Activated CD8-positive, alpha-beta memory T cell treated with anti-CD3 and anti-CD28 coated beads for 1 hour (primary cell): ENCODE measurements at places on chromosomes 2 and 18.

- no peak for DNase-seq
Observed at GRCh38 chr2:169106563-169107545, 37.5 kb downstream of the DHRS9 start.

- no peak for DNase-seq
Observed at GRCh38 chr2:218472988-218473387, 54.1 kb downstream of the VIL1 start.

- DNase-seq = no peak
Observed at GRCh38 chr2:69020496-69021426, 7.8 kb downstream of the ANTXR1 start.

GRCh38 chr2:214322662-214323061 lies 88.2 kb upstream of the VWC2L start:
- DNase-seq = no peak

DNA sequence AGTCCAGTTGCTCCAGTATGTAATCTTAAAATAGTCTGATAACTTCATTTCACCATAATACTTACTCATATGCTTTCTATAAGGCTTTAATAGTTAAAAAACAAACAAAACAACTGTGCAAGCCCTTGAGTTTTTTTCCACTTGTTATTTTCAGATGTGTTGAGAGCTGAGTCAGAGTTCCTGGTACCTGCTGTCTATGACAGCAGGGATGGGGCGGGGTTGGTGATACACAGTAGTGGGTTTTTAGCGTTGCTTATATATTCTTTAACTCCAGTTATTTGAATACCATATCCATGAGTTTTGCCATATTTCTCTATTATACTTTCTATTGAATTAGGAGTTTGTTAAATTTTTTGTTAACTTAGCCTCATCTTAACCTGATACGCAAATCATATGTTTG lies 5.0 kb downstream of the NAPG start:
- no peak for DNase-seq

- no peak for DNase-seq
Observed at GRCh38 chr2:145654746-145655145, 1134.8 kb upstream of the ZEB2 start.

- DNase-seq = no peak
Observed at GRCh38 chr18:53142005-53142404, 802.0 kb downstream of the DCC start.

GRCh38 chr2:129061069-129061768 lies 742.6 kb upstream of the HS6ST1 start:
- no peak for DNase-seq

DNA sequence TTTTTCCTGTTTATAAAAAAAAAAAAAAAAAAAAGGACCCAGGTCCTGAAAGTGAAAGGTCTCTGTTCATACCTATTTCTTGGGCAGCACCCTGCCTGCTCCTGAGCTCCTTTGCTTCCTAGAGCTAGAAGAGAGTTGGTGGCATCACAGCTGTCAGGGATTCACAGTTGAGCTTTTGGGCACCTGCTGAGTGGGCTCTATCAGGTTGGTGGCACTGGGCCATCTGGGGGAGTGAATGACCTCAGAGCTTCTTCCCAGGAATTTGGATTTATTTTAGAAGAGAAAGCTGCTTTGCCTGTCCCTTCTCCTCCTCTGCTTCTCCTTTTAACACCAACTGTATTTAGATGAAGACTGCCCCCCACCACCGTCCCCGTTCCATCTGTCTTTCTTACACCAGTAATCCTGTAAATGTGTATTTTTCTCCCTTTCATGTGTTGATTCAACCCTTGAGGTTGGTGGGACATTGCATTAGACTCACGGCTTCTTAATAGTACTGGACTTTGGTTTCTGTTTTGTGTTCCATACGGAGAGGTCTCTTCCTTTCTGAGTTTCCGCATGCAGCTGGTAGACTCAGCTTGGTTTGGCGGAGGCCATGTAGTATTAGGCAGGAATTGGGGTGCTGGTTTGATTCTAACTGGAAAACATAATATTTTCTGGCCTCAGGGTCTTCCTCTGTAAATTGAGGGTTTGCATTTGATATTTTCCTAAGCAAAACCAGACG lies 7.6 kb upstream of the MGAT5 start:
- no peak for DNase-seq

GRCh38 chr18:73908323-73908722 lies 239.3 kb downstream of the FBXO15 start:
- DNase-seq = no peak

DNA sequence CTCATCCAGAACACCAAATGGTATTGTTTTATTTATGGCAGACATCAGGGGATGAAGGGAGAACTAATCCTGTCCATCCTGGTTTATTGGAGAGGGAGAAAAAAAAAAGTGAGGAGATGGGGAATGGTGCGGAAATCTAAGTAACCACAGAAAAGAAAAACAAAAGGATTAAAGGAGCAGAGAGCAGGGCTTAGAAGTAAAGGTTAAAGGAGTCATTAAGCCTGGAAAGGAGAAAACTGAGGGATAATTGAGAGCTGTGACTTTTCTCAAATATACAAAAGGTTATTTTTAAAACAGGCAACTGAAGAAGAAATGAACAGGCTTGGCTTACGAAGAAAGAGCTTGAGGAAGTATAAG lies 127.2 kb upstream of the PPP1CB start:
- no peak for DNase-seq

DNA sequence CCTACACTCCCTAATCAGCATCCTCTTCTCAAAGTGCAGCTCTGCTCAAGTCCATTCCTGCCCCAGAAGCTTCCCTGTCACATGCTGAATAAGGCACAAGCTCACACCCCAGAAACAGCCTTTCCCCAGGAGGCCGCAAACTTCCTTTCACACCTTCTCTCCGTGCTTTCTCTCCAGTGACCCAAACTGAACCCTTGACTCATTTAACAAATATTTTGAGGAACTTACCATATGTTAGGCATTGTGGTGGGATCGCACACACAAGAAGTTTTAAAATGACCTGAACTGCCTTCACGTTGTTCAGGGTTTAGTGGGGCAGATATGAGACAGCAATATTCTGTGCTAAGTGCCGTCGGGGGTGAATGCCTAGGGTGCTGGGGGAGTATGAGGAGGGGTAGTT lies 161.3 kb downstream of the INSIG2 start:
- DNase-seq = no peak

DNA sequence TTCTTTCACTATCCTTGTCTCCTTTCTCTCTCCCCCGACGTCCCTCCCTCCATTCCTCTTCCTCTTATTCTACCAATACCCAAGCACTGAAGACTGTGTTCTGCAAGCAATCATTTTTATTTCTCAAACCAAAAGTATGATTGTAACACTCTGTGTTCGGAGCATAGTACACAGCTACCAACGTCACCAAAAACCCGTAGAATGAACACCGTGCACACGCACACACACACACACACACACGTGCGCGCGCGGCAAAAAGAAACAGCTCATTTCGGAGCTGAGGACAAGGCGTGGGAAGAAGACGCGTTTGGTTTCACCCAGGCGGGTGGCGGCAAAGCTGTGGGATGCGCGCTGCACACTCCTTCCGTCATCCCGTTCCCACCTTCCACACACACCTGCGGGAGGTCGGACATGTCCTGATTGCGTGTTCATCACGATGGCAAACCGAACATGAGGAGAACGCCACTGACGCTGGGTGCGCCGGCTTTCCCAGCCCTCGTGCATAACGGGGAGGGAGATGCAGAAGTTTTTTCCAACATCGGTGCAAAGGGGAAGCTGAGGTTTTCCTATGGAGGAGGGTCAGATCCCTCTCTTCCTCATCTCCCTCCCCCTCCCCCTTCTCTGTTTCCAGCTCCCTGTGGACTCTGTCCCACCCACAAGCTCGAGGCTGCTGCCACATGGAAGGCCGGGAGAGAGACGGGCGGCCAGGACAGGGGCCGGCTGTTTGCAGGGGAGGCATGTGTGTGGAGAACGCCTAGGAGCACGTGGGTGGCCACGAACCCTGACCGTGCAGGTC lies 20.4 kb downstream of the MBP start:
- DNase-seq = no peak

DNA sequence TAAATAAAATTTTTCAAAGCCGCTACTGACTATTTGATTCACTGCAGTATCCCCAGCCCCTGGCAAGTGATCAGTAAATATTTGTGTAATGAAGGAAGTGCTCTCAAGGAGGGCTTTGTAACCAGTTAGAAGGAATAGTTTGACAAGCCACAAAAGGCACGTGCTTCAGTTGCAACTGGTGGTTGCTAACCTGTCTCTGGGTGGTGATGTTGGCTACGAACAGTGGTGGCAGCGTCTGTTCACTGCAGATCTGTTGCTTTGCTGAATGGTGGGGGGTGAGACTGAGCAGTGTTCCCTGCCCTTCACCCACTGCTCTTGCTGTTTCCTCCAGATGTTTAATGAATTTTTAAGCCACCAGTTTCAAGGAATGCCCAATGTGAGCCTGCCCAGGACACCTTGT lies 73.9 kb upstream of the SIX2 start:
- no peak for DNase-seq

DNA sequence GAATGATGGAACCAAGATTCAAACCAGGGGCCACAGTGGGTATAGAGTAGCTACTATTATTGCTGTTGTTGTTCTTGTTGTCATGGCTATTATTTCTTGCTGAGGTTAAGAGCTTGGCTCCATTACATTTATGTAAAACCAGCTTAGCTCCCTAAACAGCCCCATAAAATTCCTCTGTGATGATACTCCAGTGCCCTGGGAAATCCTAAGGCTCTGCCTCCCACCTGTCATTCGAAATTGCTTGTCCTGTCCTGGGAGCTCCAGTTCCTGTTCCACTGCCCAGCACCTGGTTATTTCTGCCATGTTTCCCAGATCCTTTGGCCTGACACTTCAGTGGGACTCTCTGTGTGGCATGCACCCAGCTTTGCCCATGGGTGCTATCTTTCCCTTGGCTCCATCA lies 27.8 kb upstream of the NCOA1 start:
- no peak for DNase-seq

- no peak for DNase-seq
Observed at GRCh38 chr2:117562654-117563053, 251.8 kb upstream of the DDX18 start.

- no peak for DNase-seq
Observed at GRCh38 chr2:127651971-127652550, 6.1 kb downstream of the GPR17 start.

- DNase-seq = no peak
Observed at GRCh38 chr18:31294199-31294747, 23.7 kb upstream of the DSG1 start.

DNA sequence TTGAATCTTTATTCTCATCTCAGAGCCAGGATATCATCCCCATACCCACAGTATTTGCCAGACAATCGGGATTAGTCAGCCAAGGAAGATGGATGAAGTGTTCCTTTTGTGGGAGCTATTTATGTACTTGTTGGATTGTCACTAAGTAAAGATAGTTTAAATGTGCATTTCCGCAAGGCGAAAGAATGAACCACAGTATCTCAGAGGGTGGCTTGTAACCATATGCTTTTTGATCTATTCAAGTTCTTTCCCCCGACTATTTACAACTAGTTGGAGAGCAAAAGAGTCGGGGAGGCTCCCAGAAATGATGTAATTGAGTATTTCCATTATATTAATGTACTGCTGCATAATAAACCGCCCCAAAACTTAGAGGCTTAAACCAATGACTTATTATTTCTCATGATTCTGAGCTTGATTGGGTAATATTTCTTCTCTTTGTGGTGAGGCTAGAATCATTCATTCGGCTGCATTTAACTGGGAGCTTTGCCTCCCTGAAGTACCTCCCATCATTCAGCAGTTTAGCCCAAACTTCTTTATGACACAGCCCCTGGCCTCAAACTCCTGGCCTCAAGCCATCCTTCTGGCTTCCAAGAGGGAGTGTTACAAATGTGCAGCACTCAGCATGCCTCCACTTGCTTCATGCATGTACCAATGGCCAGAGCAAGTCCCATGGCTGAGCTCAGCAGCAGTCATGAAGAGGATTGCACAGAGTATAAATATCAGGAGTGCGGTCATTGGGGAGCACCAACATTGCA lies 423.7 kb downstream of the METTL4 start:
- DNase-seq = no peak

DNA sequence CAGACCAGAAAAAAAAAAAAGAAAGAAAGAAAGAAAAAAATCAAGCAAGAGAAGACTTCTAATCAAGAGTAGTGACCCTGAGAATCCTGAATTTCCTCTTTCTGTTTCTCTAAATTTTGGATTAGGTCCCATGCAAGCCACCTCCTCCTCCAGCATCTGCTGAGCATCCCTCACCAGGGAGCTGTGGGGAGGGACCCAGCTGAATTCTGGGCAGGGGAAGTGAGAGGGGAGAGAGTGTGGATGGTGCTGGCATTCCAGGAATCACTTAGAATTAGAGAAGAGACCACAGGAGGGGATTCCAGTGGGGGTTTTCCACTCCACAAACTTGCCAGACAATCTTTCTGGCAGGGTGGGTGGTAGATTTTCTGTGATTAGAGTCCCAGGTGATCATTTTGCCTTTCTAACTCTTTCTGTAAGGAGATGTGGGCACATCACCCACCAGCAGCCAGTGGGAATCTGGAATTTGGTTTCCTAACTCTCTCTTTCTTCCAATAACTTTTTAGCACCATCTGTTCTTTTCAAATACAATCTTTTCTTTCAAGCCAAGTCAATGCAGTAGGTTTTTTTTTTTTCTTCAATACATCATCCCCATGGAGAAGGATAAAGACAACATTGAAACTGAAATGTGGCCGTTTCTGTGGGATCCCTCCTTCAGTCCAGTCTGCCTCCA lies 279.2 kb downstream of the CLIP4 start:
- no peak for DNase-seq

DNA sequence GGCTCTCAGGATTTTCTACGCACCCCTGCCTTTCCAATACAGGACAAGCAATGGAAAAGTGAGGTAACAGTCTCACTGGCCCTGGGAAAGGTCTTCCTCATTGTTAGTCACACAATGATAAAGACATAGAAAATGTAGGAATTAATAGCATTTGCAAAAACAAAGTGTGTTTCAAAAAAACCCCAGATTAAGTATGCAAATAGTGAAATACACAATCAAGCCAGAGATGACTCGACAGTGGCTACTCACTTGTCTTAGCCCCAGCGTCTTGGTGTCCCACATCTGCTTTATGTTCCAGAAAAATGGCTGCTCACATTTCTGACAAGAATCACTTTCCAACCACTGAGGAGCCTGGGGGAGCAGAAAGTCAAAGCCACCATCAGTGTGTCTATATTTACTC lies 47.0 kb upstream of the AP1S3 start:
- no peak for DNase-seq

DNA sequence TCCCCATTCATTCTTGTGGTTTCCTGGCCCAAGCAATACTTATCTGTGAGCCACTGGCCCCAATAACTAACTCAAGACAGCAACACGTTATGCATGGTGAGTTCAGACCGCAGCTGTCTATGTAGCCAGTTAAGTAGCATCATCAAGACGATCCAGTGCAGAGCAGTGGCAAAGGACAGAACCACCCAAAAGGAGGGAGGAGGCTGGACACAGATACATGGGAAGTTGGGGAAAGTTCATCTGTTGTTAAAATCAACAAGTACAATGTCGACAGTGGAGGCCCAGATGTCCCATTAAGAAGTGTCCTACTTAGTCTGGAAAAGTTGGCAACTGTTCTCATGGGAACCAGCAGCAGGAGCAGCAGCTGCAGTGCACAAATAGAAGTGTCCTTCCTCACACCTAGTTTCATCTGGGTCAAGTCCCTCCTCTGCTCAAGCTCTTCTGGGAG lies 106.9 kb upstream of the THOC1 start:
- no peak for DNase-seq
